ENCODE measurements at places on chromosomes 3 and 15. TPM values are rescaled to one million over a fixed set of nuclear protein-coding genes. Genes with fewer than 3 reads are reported as not detected.

DNA sequence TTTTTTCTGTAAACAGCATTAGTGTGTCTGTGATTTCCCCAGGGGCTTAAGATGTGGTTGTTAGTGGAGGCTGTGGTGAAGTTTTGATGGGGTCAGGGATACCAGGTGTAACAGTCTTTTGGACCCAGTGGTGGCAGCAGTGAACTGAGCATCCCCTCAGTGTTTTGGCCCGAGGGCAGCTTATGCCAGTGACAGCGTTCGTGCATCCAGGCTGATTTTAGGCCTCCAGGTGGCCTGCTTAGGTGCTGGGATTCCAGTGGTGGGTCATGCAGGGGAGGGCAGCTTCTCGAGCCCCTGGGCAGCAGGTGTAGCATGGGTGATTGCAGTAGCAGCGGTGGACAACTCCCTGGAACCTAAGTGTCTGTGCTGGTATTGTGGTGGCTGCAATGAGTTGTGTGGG lies 29.2 kb downstream of the STT3B start:
- DNase-seq: no peak

- no peak for DNase-seq
These were observed 22.6 kb upstream of the NR2F2 start for GRCh38 chr15:96307856-96308394.

DNA sequence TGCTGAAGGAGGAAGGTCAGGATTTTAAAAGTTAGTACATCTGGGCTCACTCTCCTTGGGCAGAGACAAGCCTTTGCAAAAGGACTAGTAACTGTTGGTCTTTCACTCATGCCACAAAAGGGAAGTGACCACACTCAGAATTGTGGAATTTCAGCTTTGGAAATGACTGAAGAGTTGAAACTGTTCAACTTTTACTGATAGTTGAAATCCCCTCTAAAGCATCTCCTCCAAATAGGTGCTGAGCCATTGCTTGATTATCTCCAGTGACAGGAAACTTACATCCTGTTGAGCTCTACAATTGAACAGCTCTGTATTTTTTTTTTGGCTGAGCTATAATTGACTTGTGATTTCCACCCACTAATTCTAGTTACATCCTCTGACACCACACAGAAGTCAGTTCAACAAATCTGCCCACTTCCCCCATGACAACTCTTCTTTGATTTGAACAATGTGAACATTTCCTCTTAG lies 254.8 kb upstream of the TPRG1 start:
- DNase-seq: no peak

CPLX3 gene
- total RNA-seq: not detected

GOLGA8J gene
- total RNA-seq: not detected
